ENCODE measurements at places on chromosomes 2 and 18. TPM values are rescaled to one million over a fixed set of nuclear protein-coding genes. Genes with fewer than 3 reads are reported as not detected.

The CCDC74B gene
- 3.3 TPM for total RNA-seq

The RTP5 gene
- total RNA-seq = 0.12 TPM

The TMEM247 gene
- total RNA-seq = not detected

The REG3G gene
- not detected for total RNA-seq

The SGO2 gene
- 40.5 TPM for total RNA-seq

The SH2D6 gene
- total RNA-seq = 0.65 TPM

The CCT7 gene
- total RNA-seq = 499 TPM

The LIMS3 gene
- 3.3 TPM for total RNA-seq

The TCF23 gene
- total RNA-seq = not detected

The SMCHD1 gene
- total RNA-seq = 86.0 TPM

The CHST9 gene
- not detected for total RNA-seq

The PARD3B gene
- total RNA-seq = 0.07 TPM

The DHRS9 gene
- total RNA-seq = 4.9 TPM

The ZNF396 gene
- total RNA-seq = 0.93 TPM

The IL36A gene
- total RNA-seq = not detected

The RMND5A gene
- 30.1 TPM for total RNA-seq

The PPP1R1C gene
- total RNA-seq = not detected

The PLCD4 gene
- total RNA-seq = 0.51 TPM

The C2orf74 gene
- total RNA-seq = 15.9 TPM

The ZC3H8 gene
- 16.0 TPM for total RNA-seq

The CEP192 gene
- 34.0 TPM for total RNA-seq

The RAB12 gene
- 9.4 TPM for total RNA-seq

The AKAIN1 gene
- not detected for total RNA-seq

The POTEI gene
- total RNA-seq = not detected

The CDH19 gene
- total RNA-seq = not detected

The VWA3B gene
- total RNA-seq = not detected

The DHX57 gene
- 14.4 TPM for total RNA-seq

The SLC40A1 gene
- total RNA-seq = 4.7 TPM

The POTEC gene
- not detected for total RNA-seq
